ENCODE measurements at places on chromosomes 2 and 18.
A peak's percentile ranks its signal among the peaks of the same experiment; 100 is the strongest.

- no peak for DNase-seq
Measured at GRCh38 chr2:229330952-229331351, 59.9 kb upstream of the PID1 start.

DNA sequence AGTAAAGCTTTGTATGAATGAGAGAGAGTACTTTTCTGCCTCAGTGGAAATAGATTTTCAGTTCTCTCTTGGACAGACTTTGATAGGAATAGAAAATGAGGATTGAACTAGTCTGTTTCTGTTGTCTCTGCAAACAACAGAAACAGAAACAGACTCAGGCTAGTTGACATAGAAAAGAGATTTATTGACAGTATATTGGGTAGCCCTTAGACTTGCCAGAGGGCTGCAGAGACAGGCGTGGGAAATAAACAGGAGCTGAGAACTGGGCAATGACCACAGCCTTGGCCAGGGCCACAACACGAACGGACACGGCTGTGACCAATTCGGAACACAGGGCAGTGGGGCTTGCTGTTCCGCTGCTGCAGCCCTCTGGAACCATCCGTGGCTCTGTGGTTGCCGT lies 30.5 kb upstream of the YWHAQ start:
- no peak for DNase-seq

GRCh38 chr2:215895330-215895729 lies 118.0 kb downstream of the MREG start:
- DNase-seq, result no peak

DNA sequence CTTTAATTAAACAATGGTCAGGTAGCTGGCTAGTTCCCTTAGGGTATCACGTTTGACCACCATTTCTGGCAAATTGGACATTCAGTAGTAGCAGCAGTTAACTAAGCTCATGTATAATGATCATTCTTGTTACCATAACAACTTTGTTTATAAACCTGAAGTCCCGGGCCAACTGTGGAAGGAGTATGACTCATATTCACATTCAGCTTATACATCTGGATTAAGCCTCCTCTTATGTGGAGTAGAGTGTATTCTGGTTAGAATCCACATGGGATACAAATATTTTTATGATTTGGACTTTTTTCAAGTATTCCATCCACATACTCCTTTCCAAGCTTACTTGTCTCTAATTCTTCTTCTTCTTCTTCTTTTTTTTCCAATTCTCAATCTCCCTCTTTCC lies 70.3 kb upstream of the ZSWIM2 start:
- no peak for DNase-seq

DNA sequence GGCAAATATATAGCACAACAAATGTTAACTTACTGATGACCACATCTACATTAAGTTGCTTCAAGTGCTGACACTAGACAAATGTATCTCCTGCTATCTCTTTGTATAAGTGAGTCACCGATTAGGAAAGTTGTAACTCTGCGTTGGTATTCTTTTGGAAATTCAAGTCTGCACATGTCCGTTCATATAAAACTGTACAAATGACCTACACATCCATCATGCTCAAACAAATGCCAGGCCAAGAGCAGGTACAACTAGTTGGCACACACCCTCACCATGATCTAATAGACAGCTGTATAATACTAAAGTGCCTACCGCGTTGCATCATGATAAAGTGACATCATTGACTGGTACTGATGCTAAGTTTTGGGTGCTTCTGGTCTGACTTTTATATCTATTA lies 141.1 kb downstream of the RBMS1 start:
- DNase-seq, result no peak

- no peak for DNase-seq
Measured at GRCh38 chr2:164793529-164793928, 48.1 kb downstream of the COBLL1 start.

DNA sequence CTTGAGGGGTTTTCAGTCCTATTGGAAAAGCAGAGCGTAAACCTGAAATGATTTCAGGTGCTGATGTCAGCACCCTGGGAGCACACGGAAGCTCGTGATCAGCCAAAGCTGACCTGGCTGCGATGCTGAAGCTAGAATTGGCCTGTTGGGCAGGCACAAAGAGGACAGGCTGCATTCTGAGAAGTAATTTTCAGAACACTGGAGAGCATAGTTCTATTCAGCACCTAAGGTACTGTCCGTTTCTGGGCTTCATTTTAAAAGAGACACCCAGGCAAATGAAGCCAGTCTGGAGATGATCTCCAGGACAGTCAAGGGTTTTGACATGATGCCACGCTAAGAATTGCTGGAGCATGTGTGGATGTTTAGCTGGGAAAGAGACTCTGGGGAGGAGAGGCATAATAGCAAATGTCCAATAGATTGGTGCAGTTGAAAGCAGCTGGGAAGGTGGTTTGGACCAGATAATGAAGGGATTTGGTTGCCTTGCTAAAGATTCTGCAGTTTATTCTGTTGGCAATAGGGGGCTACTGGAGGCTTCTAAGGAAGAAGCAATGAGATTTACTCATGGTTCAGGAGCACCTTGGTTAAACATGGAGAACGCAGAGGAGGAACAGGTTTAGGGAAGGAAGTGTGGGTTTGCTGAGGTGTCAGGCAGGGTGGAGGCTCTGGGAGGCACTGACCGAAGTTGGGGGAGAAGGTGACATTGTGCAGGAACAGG lies 86.6 kb downstream of the ACOXL start:
- DNase-seq, result no peak

DNA sequence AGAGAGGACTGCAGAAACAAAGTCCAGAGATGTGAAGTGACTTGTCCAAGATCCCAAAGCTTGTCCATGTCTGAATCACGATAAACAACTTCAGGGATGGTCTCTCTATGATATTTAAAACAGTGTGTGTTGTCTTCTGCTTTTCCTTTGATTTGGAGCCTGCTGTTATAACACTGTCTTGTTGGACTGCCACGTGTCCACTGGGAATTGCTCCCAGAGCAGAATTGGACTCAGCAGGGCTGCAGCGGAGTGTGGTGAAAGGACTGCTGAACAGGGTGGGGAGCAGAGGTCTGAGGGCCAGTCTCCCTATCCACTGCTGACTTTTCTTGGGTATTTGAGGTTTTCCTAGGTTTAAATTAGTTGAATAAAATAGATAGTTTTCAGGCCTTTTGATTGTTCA lies 68.3 kb downstream of the IL1R2 start:
- no peak for DNase-seq

DNA sequence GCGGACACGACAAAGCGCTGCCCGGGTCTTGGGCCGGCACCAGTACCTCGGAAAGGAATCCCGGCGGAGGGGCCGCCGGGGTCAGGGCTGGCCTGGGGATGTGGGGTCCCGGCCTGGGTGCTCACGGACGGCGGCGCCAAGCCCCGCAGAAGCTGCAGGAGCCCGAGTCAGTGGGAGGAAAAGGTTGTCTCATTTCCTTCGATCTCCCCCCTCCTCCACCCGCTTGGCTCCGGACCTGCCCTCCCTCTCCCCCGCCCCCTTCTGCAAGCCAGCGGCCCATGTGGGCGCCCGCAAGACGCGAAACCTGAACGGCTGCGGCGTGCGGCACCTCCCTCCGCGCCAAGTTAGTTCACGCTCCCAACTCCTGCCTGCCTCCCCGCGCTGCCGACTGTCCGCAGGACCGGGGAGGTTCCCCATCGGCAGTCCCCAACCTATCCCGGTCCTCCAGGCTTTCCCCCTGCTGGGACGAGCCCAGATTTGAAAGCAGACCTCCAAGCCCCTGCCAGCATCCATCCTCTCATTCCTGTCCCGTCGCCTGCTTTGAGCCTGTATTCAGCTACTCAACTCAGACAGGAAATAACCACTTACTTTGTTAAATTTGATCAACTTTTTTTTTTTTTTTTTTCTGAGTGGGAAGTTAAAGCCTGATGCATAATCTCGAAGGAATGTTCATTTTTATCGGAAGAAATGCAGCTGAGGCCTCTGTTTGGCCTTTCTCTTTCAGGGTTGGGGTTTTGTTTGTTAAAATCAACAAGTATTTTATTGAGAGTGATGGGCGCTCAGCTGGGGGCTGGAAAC lies at the start of gene EVA1A:
Gene EVA1A (minus strand): TSS at position 172 of the 798 bp plus-strand sequence. CDS start 42,799 bp downstream, outside the sequence.
- DNase-seq, result no peak

- DNase-seq, result no peak
Measured at GRCh38 chr2:46936566-46936965, 21.0 kb upstream of the MCFD2 start.

DNA sequence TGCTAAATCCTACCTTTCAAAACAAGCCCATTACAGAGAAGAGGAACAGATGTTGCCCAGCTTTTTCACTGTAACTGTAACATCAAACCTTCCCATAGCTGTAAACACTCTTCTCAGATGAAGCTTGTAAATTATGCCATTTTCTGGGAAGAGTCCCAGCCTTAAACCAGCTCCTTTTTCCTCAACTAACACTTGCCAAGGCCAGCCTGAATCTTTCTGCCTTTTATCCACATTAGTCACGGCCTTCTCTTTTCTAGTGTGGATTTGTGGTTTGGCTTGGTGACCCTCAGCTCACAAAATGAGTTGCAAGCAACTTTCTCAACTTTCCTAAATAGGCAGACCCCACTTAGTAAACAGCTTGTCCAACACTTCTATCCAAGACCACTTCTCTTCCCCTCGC lies 90.2 kb downstream of the CABLES1 start:
- no peak for DNase-seq

GRCh38 chr18:48575301-48575657 lies 36.4 kb downstream of the CTIF start:
- DNase-seq, result no peak

DNA sequence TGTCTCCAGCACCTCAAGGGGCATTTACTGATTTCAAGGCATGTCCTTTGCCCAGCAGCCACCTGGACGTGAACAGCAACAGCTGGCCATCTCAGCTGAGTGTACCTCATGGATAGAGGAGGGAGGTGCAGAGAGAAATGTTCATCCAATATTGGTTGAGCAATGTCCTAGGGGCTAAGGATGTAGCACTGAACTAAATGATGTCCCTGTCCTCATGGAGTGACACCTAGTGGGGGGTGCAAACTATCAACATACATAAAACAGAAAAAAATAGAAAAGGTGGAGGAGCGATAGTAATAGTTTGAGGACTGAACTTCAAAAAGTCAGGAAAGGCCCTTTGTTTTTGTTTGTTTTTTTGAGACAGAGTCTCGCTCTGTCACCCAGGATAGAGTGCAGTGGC lies 4.8 kb upstream of the UGGT1 start:
- no peak for DNase-seq

GRCh38 chr2:233051241-233052149 lies 8.6 kb upstream of the INPP5D start:
- DNase-seq, result no peak

- DNase-seq, result no peak
Measured at GRCh38 chr2:240225660-240226475, 85.4 kb upstream of the OTOS start.

GRCh38 chr2:158142568-158143332 lies 41.1 kb downstream of the UPP2 start:
- no peak for DNase-seq

- DNase-seq, result no peak
Measured at GRCh38 chr2:239496700-239497099, 95.9 kb upstream of the HDAC4 start.

DNA sequence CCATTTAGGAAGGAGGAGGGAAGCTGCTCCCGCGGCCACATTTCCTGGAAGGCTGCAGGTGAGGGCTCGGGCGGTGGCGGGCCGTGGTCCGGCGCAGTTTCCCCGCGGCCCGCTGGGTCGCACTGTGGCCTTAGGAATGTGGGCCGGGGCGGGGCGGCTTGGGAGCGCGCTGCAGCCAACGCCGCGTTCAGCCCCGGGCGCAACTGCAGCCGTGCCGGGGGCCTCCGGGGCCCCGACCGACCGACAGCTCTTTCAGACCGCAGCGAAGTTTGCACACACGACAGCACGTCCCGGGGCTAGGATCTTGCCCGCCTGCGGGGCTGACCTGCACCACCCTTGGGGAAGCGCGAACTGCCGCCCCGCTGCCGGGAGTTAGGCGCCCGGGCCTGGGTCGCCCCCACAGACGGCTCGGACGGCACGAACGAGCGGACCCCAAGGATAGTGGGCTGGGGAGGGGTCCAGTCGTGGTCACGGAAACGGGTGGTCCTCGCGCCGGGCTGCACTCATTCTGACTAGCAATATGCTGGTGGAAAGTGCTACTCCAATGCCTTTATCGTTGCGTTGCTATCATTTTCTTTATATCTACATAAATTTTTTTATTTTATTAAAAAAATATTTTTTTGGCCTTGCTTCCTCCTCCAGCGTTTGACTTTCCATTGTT lies 69.9 kb upstream of the DLX2 start:
- peak; percentile 45 for DNase-seq

- DNase-seq, result no peak
Measured at GRCh38 chr2:123864416-123864815, 160.7 kb upstream of the CNTNAP5 start.

GRCh38 chr2:218032336-218033171 lies 29.8 kb upstream of the TNS1 start:
- no peak for DNase-seq

DNA sequence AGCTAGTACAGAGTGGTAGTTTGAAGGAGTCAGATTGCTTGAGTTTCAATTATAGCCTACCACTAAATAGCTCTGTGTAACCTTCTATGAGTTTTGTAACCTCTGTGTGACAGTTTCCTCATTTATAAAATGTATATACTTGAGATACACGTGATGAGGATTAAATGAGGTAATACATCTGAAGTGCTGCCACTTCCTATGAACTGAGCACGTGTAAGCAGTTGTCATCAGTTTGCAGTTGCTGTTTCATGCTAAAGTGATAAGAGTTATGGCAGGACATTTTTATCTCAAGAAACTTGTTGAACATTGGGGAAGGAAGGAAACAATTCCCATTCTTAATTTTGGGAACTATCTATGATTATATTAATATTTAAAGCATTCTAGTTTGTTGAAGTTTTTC lies 38.5 kb downstream of the CARF start:
- DNase-seq, result no peak

GRCh38 chr2:214995926-214996670 lies 142.3 kb downstream of the ABCA12 start:
- DNase-seq, result no peak

DNA sequence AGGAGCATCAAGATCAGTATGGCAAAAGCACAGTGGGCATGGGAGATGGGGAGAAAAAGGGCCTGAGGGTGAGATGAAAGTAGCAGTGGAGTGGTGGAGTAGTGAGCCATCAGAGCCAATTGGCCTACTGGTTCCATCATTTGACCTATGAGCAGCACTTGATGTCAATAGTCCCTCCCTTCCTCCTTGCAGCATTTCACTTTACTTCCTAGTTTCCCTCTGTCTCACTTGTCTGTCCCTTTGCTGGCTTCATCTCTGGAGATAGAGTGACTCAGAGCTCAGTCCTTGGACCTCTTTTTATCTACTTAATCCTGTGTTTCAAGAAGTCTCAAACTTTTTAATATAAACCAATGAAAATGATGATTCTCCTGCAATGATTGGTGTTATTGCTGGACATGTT lies 32.1 kb downstream of the FBXO48 start:
- no peak for DNase-seq

- DNase-seq, result no peak
Measured at GRCh38 chr18:79227621-79228020, 158.4 kb downstream of the ATP9B start.

Data from stimulated activated CD8-positive, alpha-beta memory T cell treated with anti-CD3 and anti-CD28 coated beads, Interleukin-4, amount 100 ng/mL, for 24 hours (primary cell).